GM03348 (cell line): ENCODE measurements at places on chromosomes 5 and 9.

DNA sequence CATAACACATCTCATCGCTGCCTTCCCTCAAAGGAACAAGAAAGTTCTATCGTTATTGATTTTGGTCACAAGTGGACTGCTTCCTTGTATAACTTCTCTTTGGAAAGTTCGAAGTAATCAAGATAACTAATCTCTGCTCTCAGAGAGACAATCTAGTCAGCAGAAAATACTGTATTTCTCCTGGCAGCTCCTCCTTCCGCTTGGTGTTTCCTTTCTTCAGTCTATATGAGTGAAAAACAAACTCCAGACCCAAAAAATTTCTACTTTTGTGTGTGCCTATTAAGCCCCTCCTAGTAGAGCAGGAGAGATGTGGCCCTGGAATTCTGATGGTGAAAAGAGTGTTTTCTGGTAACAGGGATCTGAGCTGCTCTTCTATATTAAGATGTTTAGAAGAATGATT, 24.5 kb downstream of the OSTF1 start:
- no peak for DNase-seq

DNA sequence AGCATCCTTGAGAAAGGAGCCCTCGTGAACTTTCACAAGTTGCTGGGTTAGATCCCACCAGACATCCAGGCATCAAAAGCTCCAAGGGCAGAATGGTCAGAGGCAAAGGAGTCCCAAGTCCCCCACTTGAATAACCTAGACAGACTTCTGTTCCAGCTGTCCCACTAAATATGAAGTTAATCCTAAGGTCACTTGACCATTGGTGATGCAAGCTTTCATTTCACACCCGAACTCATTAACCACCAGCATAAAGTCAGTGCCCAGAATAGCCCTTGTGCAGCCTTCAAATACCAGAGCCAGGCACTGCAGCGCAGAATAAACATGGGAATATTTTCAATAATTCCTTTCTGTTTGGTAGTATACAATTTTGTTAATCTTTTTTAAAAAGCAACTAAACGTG, 28.9 kb downstream of the OXCT1 start:
- DNase-seq: no peak

DNA sequence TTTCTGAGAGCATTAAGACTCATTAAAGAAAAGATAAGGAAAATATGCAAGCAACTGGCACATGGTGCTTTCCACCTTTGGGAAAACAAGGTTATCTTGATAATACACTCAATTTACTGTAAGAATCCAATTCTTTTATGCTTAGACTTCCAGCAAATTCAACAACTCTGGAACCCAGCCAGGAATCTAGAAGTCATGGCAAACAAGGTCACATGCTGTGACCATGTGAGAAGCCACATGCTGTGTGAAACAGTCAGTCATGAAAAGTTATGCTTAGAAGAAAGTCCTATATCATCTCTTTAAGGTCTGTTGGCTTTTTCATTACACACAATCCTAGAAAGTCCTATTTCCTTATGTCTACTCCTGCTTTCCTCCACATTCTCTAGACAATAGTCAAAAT, 581.8 kb upstream of the C9orf72 start:
- DNase-seq: no peak

GRCh38 chr5:77560677-77561263, 68.7 kb upstream of the WDR41 start:
- DNase-seq: peak; percentile 45

GRCh38 chr9:26308328-26308727, 584.3 kb downstream of the CAAP1 start:
- DNase-seq: no peak

DNA sequence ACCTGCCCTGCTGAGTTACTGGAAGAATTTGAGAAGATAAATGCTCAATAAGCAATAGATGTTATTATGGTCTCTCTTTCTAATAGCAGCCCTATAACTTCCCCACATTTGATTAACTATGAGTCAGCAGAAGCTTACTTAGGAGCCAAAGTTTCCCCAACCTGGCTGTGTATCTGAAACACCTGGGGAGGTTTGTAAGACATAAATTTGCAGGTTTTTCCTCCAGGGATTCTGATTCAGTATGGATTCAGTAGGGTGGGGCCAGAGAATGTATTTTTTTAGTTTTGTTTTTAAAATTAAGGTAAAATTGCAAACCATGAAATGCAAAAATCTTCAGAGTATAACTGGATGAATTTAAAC, 44.9 kb upstream of the GNPDA1 start:
- DNase-seq: no peak

- DNase-seq: no peak
Measured at GRCh38 chr5:90994796-90995195, 388.3 kb downstream of the ARRDC3 start.

DNA sequence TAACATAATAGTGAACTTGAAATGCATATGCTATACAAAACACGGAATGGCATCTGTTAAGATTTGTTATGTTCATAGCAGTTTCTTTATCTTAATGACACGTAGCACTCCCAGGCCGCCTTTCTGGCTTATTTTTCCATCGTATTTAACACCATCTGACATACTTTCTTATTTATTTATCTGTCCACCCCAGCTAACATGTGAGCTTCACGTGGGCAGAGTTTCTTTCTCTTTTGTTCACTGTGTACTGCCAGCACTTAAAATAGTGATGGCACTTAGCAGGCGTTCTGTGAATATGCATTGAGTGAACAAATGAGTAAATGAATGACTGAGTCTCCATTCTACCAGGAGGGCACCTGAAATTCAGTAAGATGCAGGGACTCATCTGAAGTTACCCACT, 29.4 kb upstream of the SYNPO start:
- no peak for DNase-seq

DNA sequence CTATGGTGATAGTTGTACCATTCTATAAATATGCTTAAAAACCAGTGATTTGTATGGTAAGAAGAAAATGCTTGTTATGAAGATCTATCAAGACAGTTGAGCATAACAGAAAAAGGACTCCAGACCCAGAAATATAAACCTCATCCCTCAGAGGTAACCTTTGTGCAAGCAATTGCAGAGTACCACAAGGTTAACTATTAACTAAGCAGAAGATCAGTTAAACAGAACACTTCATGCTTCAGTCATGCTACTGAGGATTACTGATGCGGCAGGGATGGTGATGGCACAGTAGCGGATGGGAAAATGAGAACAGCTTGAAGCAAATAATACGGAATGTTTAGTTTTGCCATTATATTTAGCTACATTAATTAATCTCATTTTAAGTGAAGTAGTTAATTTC, 45.5 kb downstream of the IARS1 start:
- no peak for DNase-seq

DNA sequence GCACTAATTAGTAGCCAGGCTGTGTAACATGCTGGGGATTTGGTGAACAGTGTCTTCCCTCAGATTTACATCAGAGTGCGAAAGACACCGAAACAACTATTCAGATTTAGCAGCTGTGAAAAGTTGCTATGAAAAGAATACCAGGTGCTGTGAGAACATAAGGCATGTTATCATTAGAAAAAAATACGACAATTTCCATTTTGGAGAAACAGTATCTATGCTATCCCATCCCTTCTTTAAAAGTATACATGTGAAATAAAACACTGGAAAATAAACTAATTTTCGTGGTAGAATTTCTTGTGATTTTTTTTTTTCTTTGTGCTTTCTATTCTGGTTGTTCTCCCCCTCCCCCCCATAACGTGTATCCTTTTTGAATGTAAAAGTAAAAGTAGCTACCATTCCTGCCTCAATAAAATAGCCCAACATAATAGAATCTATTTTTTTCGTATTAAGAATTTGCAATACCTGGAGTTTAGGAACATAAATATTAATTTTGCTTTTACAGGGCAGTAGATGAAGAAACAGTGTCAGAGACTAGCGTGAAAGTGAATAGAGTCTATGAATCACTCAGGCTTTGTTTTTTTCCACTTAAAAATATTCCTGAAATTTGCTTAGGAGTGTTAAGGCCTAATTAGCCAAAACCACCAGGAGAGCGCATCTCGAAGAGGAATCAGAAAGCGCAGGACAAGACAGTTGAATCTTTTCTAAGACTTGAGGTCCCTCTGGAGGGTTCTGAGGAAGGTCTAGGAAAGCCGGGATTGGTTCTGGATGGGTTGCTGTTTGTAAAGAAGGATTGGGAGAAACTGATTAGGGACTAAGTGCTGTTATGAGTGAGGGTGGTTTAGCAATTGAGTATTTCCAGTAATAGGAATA, 813 bp upstream of the SLU7 start:
- DNase-seq: no peak

DNA sequence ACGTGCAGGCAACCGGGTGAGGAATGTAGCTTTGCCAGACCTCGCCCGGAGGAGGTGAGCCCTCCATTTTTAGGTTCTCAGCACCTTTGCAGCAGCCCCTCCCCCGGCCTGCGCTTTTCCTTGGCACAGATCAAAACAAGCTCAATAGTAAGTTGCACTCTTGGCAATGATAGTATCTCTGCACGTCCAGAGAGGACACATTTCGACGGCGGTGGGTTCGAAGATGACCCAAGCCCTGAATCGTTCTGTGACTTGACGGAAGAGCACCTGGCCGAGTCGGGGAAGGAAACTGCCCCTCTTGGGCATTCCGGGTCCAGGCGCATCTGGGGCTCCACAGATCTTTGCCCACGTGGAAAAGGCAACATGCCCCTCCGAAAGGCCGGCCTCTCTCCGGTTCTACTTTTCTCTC, 904 bp downstream of the GDNF start:
- DNase-seq: peak; percentile 37

GRCh38 chr9:101029315-101030085, 973 bp downstream of the PLPPR1 start:
- DNase-seq: no peak

GRCh38 chr9:95731876-95732275, 143.6 kb upstream of the ERCC6L2 start:
- DNase-seq: no peak

DNA sequence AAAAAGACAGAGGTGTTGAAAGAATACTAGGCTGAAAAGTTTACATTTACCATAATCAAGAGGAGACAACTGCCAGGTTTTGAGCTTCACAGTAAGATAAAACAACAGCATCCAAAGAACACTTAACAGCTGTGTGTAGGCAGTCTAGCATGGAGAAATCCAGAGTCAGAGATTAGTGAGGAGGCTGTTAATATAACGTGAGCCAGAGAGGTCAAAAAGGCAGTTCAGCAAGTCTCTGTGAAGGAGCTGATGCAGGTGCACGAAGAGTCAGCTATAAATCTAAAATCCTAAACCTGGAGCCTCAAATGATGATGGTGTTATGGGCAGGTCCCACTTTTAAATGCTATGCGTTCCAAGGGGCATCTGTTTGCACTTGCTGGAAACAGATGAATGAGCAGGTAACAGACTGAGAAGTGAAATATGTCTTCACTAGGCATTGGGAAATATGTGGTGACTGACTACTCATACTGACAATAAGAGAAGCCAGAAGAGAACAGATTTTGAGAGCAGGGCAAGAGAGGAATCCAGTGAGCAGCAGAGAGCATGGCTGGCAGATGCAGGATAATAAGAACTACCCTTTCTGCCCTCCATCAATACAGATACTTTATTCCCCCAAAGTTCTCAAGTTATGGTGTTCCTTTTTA, 8.7 kb downstream of the APTX start:
- DNase-seq: no peak

- DNase-seq: no peak
Measured at GRCh38 chr5:178768371-178769260, 38.2 kb upstream of the ZNF354A start.

DNA sequence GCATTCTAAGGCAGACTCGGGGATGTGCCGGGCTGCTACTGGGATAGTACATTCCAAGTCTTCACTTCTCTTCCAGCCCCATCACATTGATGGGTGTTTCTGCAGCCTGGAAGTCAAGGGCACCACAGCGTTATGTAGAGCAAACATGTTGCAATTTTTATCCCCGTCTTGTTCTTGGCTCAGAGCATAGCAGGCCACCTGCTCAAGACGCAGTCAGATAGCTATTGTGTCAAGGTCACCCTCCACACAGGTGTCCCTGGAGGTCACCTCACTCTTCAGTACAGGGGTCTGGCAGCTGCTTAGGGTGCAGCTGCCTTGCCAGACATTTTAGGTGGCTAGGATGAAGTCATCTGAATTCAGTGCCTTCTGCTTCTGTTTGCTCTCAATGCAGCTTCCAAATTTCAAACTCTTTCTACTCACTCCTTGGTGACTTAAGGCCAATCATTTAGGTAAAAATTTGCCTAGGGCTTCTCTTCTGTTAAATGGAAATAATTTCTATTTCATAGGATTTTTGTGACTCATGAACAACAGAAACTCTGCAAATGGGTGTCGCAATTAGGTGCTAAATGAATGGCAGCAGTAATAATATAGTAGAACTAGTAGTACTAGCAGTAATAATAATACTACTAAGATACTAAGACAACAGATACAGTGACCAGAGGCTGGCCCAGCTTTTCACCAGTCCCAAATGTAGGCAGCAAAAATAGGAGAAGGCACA, 24.3 kb downstream of the KCNV2 start:
- DNase-seq: no peak

DNA sequence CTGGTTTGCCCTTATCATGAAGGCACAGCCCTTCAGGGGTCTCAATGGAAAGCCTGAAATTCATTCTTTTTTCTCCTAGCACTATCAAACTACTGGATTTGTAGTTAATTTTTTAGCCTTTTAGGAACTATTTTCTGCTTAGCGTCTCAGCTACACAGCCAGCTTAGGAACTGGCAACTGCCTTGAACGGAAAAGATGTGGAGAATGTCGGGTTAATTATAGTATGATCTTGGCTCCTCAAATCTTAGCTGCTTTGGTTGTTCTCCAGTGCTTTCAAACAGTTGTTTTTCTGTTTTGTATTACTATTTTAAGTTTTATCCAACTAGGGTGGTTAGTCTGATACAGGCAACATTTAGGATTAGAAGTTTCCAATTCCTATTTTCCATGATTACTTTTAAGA, 44.1 kb downstream of the CCNH start:
- DNase-seq: no peak

GRCh38 chr9:4423207-4423610, 67.1 kb upstream of the SLC1A1 start:
- DNase-seq: no peak

- DNase-seq: peak; percentile 64
Measured at GRCh38 chr9:25964239-25964638, 286.0 kb upstream of the TUSC1 start.

DNA sequence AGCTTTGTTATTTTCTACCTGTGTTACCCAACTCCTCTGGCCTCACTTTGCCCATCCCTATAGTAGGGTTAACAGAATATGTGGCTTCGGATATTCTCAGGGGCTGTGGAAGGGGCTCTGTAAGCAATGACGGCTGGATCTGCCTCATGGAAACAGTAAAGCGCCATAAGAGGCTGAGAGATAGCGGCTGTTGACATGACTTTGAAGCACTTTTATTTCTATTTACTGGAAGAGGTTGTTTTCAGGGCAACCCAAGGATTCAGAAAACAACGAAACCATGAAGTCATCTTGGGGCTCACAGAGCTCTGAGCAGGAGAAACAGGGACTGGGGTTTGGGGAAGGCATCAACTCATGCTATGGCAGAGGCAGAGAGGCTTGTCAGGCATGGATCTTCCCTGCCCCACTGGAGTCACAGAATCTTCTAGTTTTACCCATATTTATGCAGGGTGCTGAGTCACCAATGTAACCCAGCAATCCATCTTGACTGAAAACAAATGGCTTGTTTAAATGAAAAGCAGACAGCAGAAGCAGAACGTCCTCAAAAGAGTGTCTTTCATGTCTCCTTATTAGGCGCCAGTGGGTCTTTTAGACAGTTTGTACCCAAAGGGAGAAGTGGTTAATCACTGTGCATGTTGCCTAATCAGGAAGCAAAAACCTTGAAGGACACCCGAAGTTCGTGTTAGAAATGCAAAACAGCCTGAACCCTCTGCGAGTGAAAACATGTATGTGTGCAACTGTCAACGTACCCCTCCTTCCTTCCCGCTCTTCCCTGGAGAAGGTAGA, 113.0 kb downstream of the COL23A1 start:
- DNase-seq: no peak

- peak; percentile 15 for DNase-seq
Measured at GRCh38 chr5:38615981-38616451, 59.6 kb upstream of the LIFR start.

- DNase-seq: no peak
Measured at GRCh38 chr9:133443982-133444381, 15.8 kb upstream of the CACFD1 start.
